NCI-H1930 (cell line): ENCODE measurements at places on chromosomes 5 and 9.

DNA sequence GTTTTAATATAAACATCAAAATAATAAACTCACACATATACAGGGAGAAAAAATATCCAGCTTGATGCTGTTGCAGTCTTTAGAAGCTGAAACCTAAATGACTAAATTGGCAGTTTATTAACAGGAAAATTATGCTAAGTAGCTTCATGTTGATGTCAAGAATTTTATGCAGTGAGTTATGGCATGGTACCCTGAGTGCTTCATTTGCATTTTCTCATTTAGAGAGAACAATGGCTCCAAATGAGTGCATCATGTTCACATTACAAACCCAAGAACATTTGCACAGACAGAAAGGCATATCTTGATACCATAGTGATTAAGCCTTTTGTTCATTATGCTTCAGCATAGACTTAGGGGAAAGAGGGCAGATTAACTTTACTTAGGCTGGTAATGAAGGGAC lies 102.9 kb upstream of the FSTL4 start:
- no peak for DNase-seq

- DNase-seq = no peak
Observed at GRCh38 chr9:98187926-98188325, 4.5 kb downstream of the CORO2A start.

- no peak for DNase-seq
Observed at GRCh38 chr9:93300585-93301081, 116.7 kb downstream of the WNK2 start.

DNA sequence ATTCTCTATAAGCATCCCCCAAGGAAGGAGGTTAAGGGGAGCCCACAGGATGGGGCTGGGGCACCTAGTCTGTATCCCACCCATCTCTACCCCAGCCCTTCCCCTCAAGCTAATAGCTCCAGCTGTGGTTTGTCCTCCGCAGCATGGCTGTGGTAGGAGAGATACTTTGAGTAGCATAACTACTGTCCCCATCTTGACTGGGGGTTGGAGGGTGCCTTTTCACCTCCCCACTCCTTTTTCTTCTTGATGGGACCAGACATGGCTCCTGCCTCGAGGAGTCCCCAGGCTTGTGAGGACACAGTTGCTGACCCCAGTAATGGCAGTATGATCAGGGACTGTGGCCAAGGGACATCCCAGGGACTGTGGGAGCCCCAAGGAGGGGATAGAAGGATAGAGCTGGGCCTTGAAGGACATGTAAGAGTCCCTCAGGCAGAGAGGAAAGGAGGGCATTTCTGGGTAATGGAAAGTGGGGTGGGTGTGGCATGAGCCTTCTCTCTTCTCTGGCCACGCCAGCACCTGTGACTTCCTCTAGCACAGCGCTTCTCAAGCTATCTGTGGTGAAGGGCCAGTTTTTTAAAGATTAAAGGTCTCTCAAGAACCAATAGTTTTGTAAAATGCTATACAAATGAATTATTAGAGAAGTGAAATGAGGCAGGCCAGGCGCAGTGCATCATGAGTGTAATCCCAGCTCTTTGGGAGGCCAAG lies 14.0 kb downstream of the OLFML2A start:
- no peak for DNase-seq

- no peak for DNase-seq
Observed at GRCh38 chr9:70672161-70672649, 257.7 kb upstream of the KLF9 start.

GRCh38 chr9:96450613-96451528 lies 902 bp downstream of the HABP4 start:
- no peak for DNase-seq

- no peak for DNase-seq
Observed at GRCh38 chr5:147713550-147714295, 68.8 kb downstream of the JAKMIP2 start.

DNA sequence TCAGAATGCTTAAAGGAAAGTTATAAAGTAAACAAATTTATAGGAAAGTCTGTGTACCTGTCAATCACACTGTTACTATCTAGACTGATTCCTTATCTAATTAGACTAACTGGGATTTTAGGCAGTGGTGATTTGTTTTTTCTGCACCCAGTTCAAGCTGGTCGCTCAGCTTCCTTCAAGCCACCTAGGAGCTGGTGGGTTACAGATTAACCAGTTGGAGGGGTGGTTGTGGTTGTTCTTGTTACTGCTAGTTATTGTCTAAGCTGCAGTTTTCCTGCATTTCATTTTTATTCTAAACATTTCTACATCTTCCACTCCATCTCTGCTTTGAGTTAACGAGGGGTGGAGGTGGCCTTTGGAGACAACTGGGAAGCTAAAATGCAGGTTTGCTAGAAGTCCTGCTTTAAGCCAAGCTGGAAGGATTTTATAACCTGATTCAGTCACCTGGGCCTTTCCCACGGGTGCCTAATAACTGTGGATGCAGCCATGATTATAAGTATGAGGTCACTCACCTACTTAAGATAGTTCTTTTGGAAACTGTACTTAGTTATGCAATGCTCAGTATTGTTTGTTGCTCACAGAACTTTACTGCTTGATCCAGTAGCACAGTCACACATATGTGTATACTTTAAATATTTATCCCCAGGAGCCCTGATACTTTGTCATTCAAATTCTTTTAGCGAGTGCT lies 303.9 kb upstream of the DAP start:
- no peak for DNase-seq

DNA sequence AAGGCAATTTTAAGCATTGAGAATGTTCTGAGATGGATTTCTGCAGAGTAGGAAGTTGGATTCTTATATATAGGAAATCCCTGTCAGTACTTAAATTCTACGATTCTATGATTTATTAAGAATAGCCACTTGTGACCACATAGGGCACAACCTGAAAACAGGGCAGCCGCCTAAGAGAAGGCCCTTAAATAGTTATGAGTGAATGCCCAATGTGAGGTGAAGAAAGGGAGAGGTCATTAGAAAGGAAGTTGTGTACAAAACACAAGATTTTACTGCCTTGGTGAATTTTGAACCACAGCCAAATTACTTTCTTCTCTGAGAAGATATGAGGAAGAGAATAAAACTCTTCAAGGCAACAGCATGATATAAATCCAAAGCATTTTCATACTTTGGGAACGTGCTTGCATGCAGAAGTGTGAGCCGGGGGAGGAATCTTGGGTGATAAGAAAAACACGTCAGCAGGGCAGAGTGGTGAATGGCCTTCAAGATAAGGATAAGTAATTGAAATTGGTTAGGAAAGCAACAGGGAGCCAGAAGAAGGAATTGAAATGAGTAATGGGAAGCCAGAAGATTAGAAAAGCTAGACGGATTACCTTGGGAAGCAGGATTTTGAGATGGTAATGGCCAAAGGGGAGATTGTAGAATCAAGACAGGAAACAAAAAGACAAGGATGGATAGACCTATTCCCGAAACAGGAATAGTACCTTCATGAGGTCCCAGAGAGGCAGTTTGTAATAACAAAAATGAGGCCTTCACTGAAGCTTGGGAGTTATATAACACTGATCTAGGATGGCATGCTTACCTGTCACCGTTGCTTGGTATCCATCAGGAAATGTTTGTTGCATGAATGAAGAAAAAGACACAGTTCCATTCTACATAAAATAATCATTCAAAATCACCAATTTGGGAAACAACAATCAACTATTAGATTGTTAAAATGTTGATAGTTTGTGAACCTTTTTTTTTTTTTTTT lies 244.3 kb downstream of the PDE4D start:
- DNase-seq = no peak

DNA sequence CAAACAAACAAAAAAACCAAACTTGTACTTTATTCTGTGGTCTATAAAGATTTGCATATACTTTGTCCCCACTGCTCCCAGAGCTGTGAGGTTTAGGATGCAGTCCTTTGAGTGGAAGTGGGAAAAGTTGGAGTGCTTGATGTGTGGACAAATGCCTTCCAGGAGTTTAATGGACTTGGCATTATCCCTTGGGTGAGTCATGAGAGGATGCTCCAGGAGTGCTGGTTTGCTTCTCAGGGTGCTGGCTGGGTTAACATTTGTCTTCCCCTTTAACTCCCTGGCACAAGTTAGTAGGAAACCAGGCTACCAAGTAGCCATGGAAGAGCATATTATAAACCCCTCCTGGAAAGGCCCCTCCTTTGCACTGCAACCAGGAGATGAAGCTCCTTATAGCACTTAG lies 417.4 kb upstream of the RIOK2 start:
- DNase-seq = no peak

DNA sequence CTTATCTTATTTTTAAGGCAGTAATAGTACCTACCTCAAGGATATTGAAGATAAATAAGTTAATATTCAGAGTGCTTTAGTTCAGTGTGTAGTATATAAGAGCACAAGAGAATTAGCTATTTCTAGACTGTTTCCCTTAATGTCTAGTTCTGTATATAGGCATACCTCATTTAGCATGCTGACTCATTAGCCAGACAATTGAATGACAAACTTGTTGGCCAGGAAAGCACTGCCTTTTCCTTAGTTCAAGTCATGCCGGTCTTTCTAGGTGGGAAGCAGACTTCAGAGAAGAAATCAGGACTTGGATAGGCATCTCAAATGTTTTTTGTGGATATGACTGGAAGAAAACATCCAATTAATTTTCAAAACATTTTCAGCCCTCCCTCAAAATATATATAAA lies 3.2 kb upstream of the FBXO4 start:
- no peak for DNase-seq

DNA sequence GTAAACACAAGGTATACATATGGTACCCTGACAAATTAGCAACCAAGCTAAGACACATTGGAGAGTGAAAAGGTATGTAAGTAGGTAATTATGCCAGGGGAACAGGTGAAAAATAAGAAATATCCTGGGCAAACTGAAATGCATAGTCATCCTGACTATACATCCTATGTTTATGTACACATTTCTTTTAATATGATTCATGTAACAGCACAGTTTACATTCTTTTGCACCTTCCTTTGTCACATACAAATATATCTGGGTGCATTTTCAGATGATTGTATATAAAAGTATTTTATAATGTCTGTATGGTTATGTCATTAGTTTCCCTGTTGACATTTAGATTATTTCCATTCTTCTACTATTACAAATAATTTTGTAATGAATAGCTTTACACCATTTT lies 1146.9 kb downstream of the EFNA5 start:
- no peak for DNase-seq

DNA sequence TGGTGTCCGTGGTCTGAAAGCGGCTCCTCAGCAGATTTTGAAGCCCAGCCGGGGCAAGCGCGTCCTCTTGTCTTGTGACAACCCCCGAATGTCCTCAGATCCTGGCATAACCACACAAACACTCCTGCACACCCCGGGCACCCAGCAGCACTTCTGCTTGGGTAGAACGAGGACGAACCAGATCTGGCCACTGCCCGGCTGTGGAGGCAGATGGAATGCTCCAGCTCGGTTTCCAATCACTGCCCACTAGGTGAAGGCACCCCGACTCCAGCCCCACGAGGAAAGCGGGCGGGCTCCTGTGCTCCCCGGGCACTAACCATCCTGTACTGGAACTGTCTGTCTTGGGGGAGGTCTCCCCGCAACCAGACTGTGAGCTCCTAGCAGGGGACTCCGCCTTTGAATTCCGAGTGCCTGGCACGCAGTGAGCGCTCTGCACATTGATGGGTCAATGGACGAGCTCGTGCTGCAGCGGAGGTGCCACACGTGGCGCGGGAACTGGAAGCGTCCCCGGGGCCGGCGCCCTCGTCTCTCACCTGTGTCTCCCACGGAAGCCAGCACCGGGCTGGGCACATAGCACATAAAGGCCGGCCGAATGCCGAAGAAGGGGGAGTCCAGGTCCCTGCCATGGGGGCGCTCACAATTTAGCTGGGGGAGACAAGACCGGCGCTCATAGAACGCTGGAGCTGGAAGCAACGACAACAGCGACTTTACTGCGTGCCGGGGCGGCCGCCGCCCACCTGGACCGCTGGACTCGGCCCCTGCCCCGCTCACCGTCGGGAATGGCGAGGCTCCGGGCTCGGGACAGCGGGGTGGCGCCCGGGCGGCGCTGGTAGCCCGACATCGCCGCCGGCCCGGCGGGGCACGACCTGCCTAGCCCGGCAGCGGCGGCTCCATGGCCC lies 608 bp downstream of the ENTR1 start:
- no peak for DNase-seq

- no peak for DNase-seq
Observed at GRCh38 chr9:78044189-78044588, 12.6 kb upstream of the GNAQ start.

DNA sequence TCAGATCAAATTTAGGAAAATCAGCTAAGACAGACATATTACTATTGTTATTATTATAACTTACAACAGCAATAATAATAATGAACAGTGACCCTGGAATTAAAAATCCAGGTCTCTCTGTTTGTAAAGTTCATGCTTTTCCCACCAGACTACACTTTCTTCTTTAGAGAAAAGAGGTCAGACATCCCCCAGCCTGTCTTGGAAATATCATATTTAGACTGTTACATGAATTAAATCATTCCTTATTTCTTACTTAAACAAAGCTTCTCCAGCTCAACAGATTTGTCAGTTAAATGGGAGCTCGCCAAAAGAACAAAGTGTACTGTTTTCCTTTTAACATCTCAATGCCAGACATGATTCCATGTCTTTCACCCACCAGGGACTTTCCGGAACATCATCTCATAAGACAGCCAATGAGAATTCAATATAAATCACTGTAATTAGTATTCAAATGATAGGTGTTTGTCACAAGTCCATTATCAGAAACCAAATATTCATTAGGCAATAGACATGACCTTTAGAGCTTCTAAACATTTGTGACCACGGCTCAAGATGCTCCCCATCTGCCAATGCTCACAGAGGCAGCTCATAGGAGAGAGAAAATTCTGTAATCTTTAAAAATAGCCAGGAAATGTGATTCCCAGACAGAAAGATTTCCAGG lies 351.9 kb downstream of the ENC1 start:
- DNase-seq = no peak

- DNase-seq = no peak
Observed at GRCh38 chr9:84374013-84374412, 33.5 kb upstream of the SLC28A3 start.

DNA sequence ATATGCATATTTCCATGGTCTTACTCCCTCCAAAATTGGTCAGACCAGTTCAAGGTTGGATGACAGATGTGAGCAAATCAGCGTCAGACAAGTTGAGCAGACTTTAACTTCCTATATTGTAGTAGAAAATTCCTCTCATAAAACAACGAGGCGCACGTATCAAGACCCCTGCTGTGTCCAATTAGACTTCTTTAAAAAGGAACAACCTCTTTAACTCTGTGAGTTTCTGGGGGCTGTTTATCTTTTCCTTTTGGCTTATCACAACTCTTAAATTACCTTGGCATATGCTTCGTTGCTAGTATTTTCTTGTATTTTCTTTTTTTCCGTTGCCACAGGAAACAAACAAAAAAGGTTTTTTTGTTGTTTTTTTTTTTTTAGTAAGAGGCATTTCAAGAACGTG lies 398.2 kb upstream of the WWC1 start:
- no peak for DNase-seq

GRCh38 chr5:111224561-111225345 lies 569 bp downstream of the CAMK4 start:
- no peak for DNase-seq

DNA sequence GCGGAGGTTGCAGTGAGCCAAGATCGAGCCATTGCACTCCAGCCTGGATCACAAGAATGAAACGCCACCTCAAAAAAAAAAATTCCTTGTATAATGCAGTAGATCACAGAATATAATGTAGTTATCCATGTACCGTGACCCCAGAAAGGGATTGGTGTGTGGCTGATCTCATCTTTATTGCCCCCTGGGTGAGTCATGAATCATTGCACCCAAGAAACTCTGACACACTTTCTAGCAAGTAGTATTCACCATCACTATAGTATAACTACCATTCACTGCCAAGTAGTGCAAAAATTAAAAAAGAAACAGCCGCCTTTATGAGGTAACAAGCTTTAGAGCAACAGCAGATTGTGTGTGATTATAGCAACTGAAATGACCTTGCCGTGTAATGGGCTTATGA lies 23.7 kb upstream of the ANKH start:
- no peak for DNase-seq
